ENCODE measurements at places on chromosomes 4 and X.

- peak; percentile 18 for DNase-seq
These were observed 91.8 kb downstream of the SHISA3 start for GRCh38 chr4:42489095-42489494.

- no peak for DNase-seq
These were observed 690.6 kb downstream of the DMD start for GRCh38 chrX:32520789-32521188.

DNA sequence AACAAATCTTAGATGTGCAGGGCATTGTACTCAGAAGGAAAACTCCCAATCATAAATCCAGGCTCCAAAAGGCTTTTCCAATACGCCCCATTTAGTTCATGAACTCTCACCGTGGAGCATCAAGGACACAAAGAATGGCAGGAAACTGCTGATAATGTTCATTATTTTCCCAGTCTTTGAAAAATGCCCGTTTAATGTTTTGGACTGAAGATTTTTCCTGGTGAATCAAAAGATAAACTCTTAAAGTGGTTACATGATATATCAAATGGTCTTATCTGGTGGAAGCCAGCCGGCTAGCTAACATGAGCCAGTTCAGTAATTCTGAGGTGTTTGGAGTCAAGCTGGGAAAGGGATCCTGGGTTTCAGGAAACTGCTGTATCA is 62.1 kb upstream of the AP1S2 start:
- DNase-seq: no peak

DNA sequence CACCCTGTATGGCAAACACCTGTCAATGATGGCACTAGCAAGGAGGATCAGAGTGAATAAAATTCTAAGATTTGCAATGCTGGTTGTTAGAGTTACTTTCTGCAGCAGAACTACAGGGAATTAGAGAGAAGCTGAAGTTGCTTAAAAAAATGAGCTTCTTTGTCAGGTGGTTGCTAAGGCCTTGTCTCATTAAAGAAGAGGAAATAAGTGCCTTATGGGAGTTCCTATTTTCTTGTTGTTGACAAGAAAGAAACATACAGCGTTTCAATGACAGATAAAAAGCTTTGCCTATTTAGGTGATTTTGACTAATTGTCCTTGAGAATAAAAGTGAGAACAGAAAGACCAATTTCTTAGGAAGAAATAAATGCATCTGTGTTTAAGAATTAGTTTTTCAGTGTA is 106.0 kb upstream of the ARHGAP24 start:
- DNase-seq: no peak

DNA sequence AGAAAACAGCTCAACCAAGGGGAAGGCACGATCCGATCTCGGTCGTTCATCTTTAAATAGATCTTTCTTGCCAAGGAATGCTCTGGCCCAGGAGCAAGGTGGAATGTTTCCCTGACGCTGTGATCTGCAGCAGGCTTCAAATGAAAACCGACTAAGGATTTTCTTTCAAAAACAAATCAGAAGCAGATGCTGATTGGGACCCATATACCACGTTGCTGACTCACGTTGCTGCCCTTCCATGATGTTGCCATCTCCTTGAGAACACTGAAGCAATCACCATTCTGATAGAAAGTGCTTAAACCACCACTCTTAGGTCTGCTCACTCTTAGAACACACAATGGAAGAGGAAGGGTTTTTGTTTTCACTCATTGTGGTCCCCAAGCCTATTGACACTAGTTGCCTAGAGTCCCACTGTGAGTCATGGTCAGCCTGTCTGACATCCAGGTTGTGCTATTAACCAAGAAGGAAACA is 26.1 kb downstream of the LAMTOR3 start:
- DNase-seq: no peak

DNA sequence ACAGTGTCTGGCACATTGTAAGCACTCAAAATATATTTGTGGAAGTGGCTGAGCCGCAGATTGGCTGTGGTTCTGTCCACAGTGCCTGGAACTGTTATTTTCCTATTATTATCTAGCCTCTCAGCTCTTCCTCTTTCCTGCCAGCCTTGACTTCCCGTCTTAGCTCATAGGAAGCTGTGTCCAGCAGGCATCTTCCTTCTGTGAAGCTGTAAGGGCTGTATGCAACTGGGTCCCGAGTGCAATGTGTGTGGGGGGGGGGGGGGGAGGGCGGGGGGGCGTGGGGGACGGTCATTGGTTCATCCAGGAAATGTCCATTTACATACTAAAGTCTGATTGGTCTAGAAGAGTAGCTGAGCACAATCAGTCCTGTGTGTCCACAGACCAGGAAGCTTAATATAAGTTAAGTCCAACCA is 210.7 kb downstream of the PDGFRA start:
- DNase-seq: no peak

- peak; percentile 21 for DNase-seq
These were observed 27.8 kb downstream of the ELF4 start for GRCh38 chrX:130082244-130083106.

- DNase-seq: no peak
These were observed 125.9 kb upstream of the ANK2 start for GRCh38 chr4:112923516-112923915.

GRCh38 chrX:39653691-39654090 is 444.1 kb downstream of the BCOR start:
- no peak for DNase-seq

DNA sequence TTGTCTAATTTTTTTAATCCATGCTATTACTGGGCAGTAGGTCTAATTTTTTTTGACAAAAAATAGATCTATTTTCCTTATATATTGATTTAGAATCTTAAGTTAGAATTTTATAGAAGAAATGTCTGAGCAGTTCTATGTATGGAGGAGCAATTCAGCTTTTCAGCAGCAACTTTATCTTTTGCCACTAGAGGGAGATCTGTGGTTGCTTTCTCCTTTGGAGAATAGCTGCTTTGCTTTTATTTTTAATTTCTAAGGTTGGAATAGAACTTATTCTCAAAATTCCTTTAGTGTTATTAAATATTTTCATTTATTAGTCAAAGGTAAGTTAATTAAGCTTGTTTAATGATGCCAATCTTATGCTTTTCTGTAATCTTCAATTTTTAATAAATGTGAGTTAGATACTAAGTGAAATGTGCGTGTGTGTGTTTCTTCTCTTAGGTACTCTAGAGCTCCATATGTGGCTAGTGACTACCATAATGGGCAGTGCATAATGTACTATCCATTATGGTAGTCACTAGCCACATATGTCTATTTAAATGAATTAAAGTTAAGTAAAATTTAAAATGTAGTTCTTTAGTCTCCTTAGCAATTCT is 29.3 kb downstream of the FAM199X start:
- no peak for DNase-seq

- no peak for DNase-seq
These were observed 28.9 kb downstream of the CASP3 start for GRCh38 chr4:184620212-184620867.

- no peak for DNase-seq
These were observed 95.3 kb downstream of the AREG start for GRCh38 chr4:74540193-74540592.

DNA sequence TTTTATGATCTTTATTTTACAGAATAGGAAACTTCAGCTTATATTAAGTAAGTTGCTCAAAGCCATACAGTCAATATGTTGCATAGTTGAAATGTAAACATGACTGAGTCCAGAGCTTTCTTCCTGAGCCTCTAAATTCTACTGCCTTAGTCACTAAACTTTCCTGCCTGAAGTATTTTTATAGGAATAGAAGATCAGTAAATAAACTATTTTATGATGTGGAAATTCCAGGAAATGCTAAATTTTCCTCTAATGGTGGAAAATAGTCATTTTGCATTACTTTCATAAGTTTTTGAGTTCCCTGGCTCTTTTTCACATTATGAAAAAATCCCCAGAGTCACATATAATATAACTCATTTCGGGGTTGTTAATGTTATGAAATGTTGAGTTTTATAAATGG is 182.8 kb downstream of the BANK1 start:
- DNase-seq: no peak

DNA sequence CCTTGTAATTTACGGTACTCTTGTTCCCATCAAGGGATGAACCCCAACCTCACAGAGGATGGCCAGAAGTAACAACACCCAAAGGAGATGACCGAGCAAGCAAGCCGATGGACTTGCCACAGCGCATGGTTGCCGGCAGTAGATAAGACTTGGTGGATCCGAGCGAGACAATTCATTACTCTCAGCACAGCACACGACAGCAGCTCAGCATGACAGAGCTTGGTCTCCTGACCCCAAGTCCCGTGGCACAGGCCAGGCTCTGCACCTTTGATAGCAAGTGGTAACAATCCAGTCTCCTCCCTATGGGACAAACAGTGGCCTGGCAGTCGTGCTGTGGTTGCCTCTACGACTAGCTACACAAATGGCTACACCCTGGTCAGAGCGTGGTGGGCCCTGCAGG is 26.3 kb downstream of the RWDD4 start:
- DNase-seq: no peak

- DNase-seq: no peak
These were observed 255.1 kb upstream of the VEGFC start for GRCh38 chr4:177047851-177048174.

All from GM19239 (cell line).